Stimulated activated CD4-positive, alpha-beta T cell treated with anti-CD3 and anti-CD28 coated beads, TNF-alpha, amount 100 ng/mL, for 24 hours (primary cell): ENCODE measurements at places on chromosomes 1 and 21.
A peak's percentile ranks its signal among the peaks of the same experiment; 100 is the strongest.

- no peak for DNase-seq
Observed at GRCh38 chr21:32726839-32727686, 750 bp downstream of the SYNJ1 start.

DNA sequence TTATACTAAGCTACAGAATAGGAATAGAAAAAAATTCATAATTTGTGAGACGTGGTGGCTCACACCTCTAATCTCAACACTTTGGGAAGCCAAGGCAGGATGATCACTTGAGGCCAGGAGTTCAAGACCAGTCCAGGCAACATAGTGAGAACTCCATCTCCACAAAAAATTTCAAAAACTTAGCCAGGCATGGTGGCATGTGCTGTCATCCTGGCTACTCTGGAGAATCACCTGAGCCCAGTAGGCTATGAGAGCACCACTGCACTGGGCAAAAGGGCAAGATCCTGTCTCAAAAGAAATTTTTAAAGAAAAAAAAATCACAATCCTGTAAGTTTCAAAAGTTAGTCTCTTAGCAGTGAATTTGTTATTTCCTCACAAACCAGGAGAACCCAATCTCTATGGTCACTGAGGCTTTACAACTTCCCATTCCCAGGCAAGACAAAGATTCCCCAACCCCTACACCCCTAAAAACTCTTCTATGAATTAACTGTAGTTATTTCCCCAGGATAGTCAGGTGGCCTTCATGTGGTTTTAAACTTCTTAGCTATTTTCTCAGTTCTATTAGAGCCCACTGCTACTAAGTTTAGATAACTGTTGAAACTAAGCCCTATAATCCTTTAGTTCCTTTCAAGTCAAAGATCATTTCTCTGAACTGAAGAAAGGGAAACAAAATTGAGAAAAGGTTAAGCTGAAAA is 74.5 kb downstream of the FOXJ3 start:
- DNase-seq = no peak

DNA sequence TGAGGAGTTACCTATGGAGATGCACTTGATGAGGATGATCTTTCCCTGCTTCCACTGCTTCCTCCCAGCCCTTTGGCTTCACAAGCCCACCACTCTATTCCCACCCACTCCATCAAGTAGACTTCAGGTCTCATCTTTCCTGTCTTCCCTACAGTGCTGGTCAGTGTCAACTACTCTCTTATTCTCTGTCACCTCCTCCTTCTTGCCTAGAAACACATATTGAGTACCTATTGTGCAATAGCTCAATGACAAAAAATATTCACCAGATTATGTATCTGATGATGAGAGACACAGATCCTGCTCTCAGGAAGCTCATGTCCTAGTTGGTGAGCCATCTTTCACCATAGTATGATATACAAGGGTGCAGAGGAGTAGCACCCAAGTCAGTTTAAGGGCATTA is 82.2 kb upstream of the NFASC start:
- DNase-seq = no peak

DNA sequence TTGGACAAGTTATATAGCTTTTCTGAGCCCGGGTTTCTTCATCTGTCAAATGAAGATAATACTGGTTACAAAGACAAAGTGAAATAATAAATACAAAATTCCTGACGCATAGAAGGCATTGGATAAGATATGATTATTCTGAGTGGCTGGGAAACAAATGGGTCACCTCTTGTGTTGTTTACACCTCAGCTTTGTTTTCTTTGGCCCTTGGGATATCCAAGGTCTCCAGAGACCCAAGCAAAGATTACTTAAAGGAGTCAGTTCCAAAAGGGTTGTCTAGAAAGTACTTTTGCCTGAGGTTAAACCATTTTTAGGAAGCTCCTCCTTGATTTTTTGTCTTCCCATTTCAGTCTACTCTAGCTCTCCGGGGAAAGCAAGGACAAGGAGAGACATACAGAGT is 9.7 kb downstream of the KHDRBS1 start:
- DNase-seq = no peak

- no peak for DNase-seq
Observed at GRCh38 chr21:30582870-30583269, 7.3 kb downstream of the KRTAP22-2 start.

- DNase-seq = no peak
Observed at GRCh38 chr1:181151378-181152326, 63.2 kb downstream of the IER5 start.

GRCh38 chr1:11138952-11139351 is 39.3 kb upstream of the EXOSC10 start:
- DNase-seq = no peak

DNA sequence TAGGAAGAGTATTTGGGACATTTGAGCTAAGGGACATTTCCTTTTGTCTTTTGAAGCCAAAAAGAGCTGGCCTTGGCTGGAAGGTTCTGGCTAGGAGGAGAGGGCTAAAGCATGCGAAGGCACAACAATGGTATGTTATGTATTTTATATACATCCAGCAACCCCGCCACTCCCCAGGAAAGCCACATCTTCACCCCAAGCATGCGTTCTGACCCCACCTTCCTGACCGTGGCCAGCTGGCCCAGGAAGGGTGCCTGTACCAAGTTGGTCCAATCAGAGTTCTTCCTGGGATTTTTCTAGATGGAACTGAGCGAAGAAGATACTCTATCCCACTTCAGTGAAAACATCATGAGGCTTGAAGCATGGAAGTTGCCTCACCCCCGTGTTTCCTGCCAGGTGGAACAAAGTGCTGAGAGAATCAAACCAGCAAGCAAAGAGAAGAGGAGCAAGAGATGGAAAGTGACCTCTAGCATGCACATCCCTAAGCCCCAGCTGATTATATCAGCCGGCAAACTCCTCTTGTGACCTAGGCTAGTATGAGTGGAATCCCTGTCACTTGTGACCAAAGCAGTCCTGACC is 82.7 kb downstream of the BCAR3 start:
- no peak for DNase-seq

GRCh38 chr1:214233856-214234634 is 46.9 kb upstream of the SMYD2 start:
- no peak for DNase-seq

DNA sequence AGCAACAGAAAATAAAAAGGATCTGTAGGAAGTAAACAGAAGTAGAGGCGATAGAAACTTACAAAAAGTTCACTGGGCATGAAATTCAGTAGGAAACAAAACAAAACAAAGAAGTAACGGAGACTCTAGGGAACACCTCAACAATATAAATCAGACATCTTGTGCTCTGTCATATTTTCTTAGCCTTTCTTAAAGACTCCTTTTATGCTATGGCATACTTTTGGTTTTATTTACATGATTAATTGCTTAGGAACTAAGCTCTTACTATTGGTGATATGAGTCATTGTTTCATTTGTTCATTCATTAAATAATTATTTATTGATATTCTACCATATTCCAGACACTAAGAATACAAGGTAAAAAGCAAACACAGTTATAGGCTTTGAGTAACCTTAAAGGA is 126.6 kb downstream of the KCNT2 start:
- DNase-seq = no peak

DNA sequence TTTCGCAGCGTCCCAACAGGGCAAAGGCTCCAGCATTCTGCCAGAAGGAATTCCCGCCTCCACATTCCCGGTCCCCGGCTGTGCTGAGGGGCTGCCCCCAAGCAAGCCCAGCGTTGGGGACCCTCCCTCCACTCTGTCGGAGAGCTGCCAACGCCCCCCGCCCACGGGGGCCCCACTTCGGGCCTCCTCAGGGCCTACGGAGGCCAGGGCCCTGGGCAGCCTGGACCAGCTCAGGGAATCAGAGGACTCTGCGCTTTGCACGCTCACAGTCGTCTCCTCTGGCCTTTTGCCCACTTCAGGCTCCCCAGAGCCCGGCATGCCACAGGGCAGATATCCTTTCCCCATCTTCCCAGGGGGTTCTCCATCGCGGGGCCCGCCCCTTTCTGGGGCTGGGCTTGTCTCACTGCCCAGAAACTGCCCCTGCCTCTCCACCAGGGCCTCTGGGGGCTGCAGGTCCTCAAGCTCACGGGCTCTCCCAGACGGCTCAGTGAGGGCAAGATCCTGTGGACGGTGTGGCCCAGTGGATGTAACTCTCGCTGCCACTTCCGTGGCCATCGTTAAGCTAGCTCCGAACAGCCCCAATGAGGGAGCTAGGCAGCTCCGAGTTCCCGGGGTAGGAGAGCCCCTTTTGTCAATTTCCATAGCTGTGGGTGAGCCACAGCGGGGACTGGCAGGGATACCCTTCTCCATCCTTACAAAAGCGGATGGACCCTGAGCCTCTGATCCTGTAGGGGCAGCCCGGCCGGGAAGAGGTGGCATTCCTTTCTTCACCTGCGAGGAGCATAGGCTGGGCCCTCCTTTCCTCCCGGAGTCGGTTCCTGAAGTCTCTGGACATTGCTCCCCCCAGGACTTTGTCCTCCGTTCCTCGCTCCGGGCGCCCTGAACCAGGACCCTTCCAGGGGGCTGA is 2.8 kb downstream of the ITPKB start:
- DNase-seq = no peak

GRCh38 chr1:219041141-219041540 is 132.5 kb upstream of the LYPLAL1 start:
- no peak for DNase-seq

DNA sequence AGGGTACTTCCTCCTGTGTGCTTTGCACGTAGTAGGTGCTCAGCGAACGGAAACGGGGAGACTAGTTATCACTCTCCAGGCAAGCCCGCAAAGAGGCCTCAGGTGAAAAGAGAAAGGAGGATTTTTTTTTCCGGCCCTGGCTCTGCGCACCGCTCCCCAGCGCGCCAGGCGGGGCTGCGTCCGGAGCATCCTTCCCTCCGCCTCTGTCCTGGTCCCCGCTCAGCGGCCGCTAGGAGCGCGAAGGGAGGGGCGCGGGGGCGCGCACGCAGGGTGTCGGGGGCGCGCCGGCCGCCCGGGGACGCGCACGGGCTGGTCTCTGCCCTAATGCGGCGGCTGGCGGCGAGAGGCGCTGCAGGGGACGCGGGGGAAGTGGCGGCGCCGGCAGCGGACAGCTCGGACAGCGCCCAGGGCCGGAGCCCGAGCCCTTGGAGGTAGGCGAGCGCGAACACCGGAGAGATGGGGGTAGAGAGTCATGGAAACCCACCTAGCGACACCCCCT is 42.3 kb upstream of the NFASC start:
- DNase-seq = peak; percentile 52

DNA sequence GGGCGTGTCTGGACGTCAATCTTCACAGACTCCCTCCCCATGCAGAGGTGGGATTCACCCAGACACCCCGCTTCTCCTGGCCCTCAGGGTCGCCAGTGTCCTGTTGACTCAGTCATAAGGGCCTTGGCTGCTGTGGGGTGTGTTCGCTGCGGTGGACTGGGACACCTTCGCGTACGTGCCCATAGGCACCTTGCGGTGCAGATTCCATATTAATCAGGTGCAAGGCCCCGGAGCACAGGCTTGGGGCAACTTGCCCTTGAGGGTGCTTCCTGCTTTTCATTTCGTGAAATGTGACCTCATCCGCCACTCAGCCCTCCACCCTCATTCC is 398 bp upstream of the SLC30A10 start:
- DNase-seq = no peak

DNA sequence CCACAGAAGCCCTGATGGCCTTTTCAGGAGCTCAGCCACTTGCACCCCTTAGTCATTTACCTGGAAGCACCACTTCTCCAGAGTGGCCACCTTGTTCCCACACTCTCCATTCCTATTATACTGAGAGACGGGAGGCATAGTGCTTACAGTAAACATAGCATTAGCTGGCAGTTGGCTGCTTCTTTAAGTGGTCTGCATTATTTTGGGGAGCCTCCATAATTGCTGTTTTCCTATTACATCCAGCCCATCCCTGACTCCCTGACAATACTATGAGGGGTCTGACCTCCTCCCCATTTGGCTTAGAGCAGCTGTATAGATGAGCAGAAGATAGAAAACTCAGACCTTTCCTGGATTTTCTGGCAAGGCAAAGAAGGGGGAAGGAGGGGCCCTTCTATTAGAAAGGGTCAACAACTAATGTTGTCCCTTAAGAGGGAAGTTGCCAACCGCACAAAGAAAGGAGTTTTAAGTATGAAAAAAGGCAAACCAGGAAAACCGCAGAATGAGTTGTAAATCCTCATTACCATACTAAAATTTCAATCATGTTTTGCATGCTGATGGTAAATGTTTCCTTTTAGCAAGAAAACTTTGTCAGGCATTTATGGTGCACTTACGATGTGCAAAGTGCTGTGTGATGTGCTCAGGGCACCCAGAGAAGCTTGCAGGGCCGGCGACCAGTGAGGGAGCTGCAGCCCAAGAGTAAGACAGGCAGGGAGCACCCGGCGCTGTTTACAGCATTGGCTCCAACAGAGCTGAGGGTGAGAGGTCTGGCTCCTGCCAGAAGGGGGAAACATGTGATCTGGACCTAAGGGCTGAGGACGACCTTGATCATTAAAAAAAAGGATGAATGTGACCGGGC is 167.3 kb downstream of the ZZZ3 start:
- DNase-seq = no peak

GRCh38 chr1:116380499-116381242 is 7.6 kb downstream of the ATP1A1 start:
- DNase-seq = no peak

DNA sequence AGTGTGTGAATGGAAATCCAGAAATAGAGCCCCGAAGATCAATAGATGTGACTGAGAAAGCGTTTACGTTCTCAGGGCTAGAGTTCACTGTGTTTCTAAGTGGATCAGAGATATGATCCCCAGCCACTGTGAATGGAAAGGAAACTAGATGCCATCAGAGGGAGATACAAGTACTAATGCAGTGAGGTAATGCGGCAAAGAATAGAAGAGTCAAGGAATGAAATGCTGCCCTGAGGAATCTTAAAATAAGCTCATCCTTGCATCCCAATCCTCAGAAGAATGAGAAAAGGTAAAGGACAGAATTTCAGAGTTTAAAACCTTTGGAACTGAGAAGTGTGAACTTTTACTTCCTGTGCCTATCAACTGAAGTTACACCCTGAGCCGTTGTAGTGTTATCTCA is 165.5 kb upstream of the ESRRG start:
- DNase-seq = no peak

DNA sequence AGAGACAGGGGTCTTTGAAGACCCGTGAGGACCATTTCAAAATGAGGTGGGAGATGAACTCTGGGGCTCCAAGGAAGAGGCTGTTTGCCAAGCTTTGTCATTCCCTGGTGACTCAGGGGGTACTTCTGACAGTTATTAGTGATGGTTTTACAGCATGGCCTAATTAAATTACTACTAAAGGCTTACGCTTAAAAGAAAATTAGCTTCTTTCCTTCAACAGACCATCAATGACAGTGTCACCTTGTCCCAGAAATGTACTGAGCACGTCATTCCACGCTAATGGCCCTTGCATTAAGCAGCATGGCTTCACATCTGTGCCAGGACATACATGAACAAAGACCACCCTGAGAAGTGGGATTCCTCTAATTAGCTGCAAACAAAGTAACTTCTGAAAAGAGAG is 5.1 kb upstream of the UTS2 start:
- DNase-seq = no peak

- no peak for DNase-seq
Observed at GRCh38 chr1:87296206-87296605, 32.5 kb upstream of the LMO4 start.

- DNase-seq = no peak
Observed at GRCh38 chr1:224368409-224368808, 11.7 kb downstream of the CNIH4 start.

GRCh38 chr1:202643397-202644218 is 66.6 kb downstream of the SYT2 start:
- DNase-seq = peak; percentile 12

GRCh38 chr1:114547076-114547475 is 34.3 kb downstream of the BCAS2 start:
- DNase-seq = no peak
